ENCODE measurements at places on chromosomes 3 and 15. TPM values are rescaled to one million over a fixed set of nuclear protein-coding genes. Genes with fewer than 3 reads are reported as not detected.

DNA sequence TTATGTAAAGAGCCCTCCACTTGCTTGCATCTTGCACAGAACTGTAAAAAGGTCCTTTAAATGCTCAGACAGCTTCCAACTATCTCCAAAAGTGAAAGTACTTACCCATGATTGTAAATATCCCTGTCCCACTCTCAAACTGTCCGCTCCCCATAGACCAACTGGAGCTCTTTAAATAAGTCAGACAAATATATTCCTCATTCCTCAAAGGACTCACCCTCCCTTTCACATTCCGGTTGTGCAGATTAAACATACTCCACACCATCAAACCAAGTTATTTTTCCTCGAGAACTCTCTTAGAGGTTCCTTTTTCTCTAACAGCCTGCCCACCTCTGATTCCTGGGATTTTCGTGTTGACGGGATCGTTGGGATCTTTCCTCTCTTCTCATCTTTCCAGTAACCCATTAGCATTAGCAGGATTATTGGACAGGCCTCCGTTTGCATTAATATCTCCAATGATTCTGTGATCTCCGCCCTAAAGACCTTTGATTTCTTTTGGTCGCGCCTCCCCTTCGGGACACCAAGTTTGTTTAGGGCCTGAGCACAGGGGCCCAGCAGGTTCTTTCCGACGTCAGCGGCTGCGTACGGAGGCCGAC, 763 bp downstream of the GOLGB1 start:
- no peak for DNase-seq

DNA sequence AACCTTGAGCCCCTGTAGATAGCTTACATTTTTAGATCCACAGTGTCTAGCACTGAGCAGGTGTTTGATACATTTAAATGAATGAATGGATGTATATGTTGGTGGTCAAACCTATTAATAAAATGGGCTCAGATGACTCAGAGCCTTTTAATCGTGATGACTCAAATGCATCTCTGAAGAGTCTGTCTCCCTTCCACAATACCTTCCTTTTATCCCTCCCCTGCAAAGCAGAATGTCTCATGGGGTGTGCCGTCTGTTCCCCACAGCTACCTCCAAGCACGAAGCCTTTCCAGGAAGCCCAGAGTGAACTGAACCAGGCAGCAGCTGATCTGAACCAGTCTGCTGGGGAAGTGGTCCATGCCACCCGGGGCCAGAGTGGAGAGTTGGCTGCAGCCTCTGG, 303.5 kb upstream of the TPM1 start:
- DNase-seq: no peak

DNA sequence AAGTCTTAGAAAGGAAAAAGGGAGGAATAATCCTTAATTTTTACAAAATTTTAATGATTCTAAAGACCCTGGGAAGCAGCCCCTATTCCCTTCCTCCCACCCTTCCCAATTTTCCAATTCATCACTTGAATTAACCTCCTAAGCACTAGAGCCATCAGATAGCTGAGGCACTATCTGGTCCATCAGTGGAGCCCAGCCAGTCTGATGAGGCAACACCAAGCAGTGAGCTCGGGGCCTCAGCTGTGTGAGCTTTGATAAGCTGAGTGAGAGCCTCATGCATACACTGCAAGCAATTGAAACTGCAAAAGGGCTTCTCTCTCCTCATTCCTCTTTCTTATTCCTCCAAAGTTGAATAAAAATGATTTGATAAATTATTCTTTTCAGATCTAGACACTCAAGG, 31.9 kb downstream of the TUSC7 start:
- DNase-seq: no peak

GRCh38 chr3:42631620-42632019, 21.9 kb upstream of the ZBTB47 start:
- DNase-seq: no peak

DNA sequence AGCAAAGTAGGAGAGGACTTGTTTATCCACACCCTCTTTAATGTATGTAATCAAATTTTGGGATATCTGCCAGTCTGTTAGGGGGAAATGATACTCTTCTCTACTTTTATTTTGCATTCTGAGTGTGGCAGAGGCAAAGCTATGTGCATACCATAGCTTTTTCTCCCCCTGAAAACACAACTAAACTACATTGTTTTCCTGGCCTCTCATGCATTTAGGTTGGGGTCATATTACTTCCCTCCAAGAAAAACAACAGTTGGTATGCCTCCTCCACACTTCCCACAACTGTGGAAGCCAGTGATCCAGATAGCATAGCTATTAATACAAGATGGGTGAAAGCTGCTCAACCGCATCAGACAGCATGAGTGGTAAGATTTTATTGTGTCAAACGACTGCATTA, 6.9 kb downstream of the RPL15 start:
- peak; percentile 8 for DNase-seq

DNA sequence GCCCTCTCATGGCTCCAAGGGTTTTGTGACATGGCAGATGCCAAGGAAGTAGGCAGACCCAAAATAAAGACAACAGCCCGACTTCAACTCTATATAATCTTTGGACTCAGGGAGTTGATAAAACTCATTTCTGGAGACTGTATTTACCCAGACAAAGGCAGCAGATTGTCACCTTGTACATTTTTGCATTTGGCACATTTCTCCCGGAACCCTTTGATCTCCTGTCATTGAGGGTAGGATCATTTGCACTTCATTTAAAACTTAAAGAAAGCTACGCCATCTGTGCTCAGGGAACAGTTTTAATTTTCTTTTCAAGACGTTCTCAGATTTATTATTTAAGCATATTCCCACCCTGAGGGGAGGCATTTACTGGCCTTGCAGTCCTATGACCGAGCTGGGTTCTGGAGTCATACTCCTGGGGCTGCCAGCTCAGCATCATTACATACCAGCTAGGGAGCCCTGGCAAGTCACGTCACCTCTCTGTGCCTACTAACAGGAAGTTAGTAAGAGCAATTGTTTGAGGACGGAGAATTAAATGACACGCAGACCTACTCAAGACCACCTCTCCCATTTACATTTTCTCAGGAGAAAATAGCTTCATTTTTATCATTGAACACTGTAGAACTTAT, 5.9 kb downstream of the CDCP1 start:
- peak; percentile 89 for DNase-seq

- DNase-seq: no peak
Observed at GRCh38 chr3:51585197-51585596, 46.7 kb downstream of the RAD54L2 start.

GRCh38 chr15:32919749-32920414, 202.1 kb downstream of the GREM1 start:
- DNase-seq: peak; percentile 16

GRCh38 chr15:63392361-63393009, 10.8 kb upstream of the CA12 start:
- no peak for DNase-seq

DNA sequence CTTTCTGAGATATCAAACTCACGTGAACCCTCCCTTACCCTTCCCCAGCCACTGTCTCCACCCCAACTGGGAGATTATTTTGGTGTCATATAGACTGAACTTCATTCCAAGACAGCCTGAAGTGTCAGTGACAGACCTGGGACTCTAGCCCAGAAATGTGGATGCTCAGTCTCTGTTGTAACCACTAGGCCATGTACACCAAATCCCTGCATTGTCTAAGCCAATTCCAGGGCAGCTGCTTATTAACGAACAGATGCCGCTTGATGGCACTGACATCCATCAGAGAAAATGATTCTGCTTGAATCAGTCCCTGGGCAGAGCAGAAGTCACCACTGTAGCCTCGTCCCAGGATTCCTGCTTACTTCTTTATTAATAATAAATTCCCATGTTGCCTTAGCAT, 305.5 kb downstream of the GRM7 start:
- no peak for DNase-seq

- no peak for DNase-seq
Observed at GRCh38 chr3:53989946-53990345, 98.3 kb upstream of the SELENOK start.

DNA sequence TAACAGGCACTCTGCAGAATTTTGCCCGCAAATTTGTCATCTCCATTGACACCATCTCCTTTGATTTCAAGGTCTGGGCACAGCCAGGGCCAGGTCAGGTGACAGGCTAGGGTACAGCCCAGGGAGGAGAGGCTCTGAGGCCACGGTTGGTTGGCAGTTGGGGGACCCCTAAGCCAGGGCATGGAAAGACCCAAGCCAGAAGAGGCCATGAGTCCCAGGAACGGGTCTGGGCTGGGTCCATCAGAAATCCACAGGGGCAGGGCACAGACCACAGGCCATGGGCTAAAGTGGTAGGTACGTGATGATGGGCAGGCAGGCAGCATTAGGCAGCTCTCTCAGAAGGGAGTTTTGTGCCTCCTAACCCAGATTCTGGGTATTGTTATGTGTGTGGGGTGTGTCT, 45.8 kb downstream of the SEMA3G start:
- DNase-seq: no peak

GRCh38 chr15:92770641-92771040, 115.1 kb upstream of the FAM174B start:
- no peak for DNase-seq

DNA sequence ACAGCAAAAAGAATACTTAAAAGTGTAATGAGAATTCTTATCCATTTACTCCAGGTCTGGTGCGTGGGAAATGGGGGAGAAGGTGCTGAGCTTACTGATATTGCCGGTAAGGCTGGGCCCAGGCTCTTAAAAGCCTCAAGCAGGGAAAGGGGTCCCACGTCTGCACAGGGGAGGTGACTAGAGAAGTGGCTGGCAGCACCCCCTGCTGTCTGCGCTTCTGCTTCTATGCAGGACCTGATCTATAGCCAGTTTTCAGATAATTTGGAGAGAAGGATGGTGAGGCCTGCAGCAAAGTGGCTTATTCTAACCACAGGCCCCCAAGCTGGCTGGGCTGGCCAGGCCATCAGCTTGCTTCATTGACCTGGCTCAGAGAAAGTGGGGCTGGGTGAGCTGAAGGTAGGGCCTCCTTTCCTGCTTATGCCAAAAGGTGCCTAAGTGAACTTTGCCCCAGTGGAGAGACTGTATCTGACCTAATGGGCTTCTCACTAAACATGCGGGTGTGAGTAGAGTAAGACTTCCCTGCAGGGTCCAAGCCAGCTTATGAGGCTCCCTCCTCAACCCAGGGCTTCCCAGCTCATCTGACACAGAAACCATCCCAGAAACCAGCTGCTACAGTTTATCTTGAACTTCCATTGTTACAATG, 30.9 kb upstream of the ATP1B3 start:
- DNase-seq: no peak

GRCh38 chr3:71512000-71512399, 71.5 kb downstream of the FOXP1 start:
- no peak for DNase-seq

DNA sequence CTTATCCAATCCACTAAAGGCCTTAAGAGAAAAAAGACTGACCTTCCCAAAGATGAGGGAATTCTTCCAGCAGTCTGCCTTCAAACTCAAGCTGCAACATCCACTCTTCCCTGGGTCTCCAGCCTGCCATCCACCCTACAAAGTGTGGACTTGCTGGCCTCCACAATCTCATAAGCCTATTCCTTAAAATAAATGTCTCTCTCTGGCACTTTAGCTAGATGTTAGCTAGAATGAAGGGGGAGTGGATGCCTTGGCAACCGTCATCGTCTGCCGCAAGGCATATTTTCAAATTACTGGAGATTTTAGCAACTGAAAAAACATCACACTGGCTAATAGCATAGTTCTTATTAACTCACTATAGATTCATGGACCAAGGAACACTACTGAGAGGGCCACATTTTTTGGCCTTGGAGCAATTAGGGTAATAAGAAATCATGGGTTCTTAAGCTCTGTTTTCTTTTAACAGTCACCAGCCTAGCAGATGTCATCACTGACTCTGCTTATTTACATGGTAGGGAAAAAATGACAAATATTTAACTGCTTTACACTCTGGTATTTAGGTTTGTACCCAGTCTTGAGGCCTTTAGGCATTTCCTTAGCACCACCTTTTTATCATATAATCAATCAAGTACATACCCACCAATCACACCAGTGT, 245.3 kb downstream of the MYRIP start:
- DNase-seq: no peak

DNA sequence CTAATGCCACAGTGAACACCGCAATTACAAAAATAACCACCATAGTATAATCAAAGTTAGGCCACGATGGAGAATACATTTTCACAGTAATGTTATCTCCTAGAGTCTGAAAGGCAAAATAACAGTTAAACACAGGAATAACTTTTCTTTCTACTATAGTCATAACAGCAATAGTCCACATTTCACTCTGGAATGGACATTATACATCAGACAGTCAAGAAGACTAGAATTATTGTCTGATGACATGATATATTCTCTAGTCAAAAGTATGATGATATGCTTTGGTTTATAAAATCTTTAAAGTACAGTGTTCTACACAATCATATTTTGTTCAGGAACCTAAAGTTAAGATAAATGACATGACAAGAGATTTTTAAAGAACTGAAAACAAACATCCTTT, 18.0 kb downstream of the SPPL2A start:
- no peak for DNase-seq

DNA sequence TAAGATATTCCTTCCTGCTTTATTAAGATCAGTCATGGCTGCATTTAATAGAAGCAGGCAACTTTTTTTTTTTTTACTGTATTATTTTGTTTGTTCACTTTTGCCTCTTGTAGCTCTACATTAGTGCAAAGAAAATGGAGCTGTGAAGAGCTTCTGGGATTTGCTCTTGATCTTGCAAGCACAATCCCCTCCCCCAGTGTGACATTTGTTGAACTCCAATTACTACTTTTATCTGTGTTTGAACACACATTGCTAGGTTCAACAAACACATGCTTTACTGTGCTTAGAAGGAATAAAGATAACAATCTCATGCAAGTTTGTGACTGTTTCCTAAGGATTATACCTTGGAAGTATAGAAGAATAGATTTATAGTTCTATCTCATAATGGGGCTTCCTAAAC, 648.8 kb downstream of the NLGN1 start:
- no peak for DNase-seq

DNA sequence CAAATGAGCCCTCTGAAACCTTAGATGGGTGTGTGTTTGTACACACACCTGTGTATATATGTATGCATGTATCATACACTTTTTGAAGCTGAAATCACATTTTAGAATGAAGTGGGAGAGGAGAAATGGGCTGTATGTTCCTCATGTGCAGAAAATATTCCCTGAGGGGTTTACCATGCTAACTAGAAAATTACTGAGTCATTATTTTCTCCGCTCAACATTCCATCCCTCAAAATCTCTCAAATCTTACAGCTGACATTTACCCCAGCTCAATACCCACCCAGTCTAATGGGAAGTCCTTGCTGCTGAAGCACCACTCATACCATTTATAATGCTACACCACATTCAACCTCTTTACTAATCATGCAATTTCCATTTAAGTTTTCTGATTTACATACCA, 138.6 kb downstream of the P2RY1 start:
- DNase-seq: no peak

- no peak for DNase-seq
Observed at GRCh38 chr3:88150371-88150770, 612 bp downstream of the C3orf38 start.

- no peak for DNase-seq
Observed at GRCh38 chr15:92714077-92714476, 58.5 kb upstream of the FAM174B start.

- DNase-seq: no peak
Observed at GRCh38 chr3:143001034-143001368, 369 bp upstream of the U2SURP start.

The MESP2 gene
- not detected for total RNA-seq

The CYP8B1 gene
- total RNA-seq: not detected

The LRRC31 gene
- not detected for total RNA-seq

The CPA3 gene
- total RNA-seq: not detected

The SH2D7 gene
- not detected for total RNA-seq

The UBL7 gene
- total RNA-seq: 116 TPM

The RBPMS2 gene
- total RNA-seq: not detected

The GPR149 gene
- not detected for total RNA-seq

The SYNPR gene
- not detected for total RNA-seq

The ATP13A3 gene
- total RNA-seq: 103 TPM

The ZNF80 gene
- not detected for total RNA-seq

The TMIE gene
- not detected for total RNA-seq

The AQP9 gene
- not detected for total RNA-seq

Data from MG63 (cell line).